ENCODE measurements at places on chromosomes 2 and 18. TPM values are rescaled to one million over a fixed set of nuclear protein-coding genes. Genes with fewer than 3 reads are reported as not detected.

Gene DOK6
- 19.7 TPM for total RNA-seq

Gene THSD7B
- 182 TPM for total RNA-seq

Gene STEAP3
- total RNA-seq = 2.1 TPM

Gene TTC27
- total RNA-seq = 8.3 TPM

Gene CHRNG
- 3.5 TPM for total RNA-seq

Gene SH3BP4
- 59.3 TPM for total RNA-seq

Gene FSHR
- not detected for total RNA-seq

Gene LGALSL
- total RNA-seq = 2.8 TPM

Gene RAB31
- 4.1 TPM for total RNA-seq

Gene AQP12A
- not detected for total RNA-seq

Gene CMPK2
- total RNA-seq = 0.81 TPM

Gene DES
- total RNA-seq = 1.3 TPM

Gene SAG
- total RNA-seq = not detected

Gene GALNT5
- 0.10 TPM for total RNA-seq

Gene SMARCAL1
- total RNA-seq = 36.6 TPM

Gene MYOM1
- 1.3 TPM for total RNA-seq

Gene PRKCE
- 74.8 TPM for total RNA-seq

Gene GCKR
- 0.61 TPM for total RNA-seq

Gene CAVIN2
- total RNA-seq = not detected

Gene USP34
- 104 TPM for total RNA-seq

Gene FBXO36
- 3.4 TPM for total RNA-seq

Gene FAHD2A
- total RNA-seq = 50.3 TPM

Gene TMEM200C
- total RNA-seq = 13.8 TPM

Gene CYP27C1
- 4.3 TPM for total RNA-seq

Gene CNGA3
- 7.6 TPM for total RNA-seq

Gene RTKN
- 88.7 TPM for total RNA-seq

Gene EGR4
- total RNA-seq = not detected

Gene SPATS2L
- 45.5 TPM for total RNA-seq

Gene ARHGAP28
- total RNA-seq = 36.8 TPM

Gene LOXHD1
- not detected for total RNA-seq

Gene STRN
- total RNA-seq = 20.8 TPM

Gene SKOR2
- 6.7 TPM for total RNA-seq

Gene ACADL
- not detected for total RNA-seq

Gene PRSS56
- total RNA-seq = not detected

Gene CFAP53
- 0.22 TPM for total RNA-seq

Gene MC4R
- not detected for total RNA-seq

Gene LRRC30
- total RNA-seq = not detected

Gene SPP2
- total RNA-seq = not detected

Gene MYL12A
- total RNA-seq = 175 TPM

Gene KIAA2012
- total RNA-seq = not detected

Gene POU3F3
- total RNA-seq = 0.54 TPM

Gene FBXO41
- total RNA-seq = 14.0 TPM

Gene CLEC4F
- 0.66 TPM for total RNA-seq

Gene EPHA4
- total RNA-seq = 57.2 TPM

All from glutamatergic neuron (in vitro differentiated cells).